Stimulated activated CD4-positive, alpha-beta T cell treated with anti-CD3 and anti-CD28 coated beads, Interleukin-15, amount 100 ng/mL, for 48 hours (primary cell): ENCODE measurements at places on chromosomes 2 and 18.

DNA sequence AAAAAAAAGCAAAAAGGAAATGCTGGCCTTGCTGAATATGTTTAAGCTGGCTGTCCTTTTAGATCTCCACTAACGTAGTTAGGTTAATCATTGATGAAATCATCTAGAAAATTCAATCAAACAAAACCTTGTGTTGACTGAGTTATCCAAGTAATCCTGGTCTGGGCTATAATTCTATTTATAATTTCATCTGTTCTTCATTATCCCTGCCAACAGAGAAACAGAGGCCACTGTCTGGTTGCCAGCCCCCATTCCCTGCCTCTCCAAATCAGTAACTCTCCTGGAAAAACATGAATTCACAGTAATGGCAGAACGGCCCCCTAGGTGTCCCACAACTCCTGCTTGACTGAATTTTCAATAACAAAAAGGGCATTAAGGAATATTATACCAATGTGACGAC, 24.6 kb downstream of the DOCK10 start:
- no peak for DNase-seq

DNA sequence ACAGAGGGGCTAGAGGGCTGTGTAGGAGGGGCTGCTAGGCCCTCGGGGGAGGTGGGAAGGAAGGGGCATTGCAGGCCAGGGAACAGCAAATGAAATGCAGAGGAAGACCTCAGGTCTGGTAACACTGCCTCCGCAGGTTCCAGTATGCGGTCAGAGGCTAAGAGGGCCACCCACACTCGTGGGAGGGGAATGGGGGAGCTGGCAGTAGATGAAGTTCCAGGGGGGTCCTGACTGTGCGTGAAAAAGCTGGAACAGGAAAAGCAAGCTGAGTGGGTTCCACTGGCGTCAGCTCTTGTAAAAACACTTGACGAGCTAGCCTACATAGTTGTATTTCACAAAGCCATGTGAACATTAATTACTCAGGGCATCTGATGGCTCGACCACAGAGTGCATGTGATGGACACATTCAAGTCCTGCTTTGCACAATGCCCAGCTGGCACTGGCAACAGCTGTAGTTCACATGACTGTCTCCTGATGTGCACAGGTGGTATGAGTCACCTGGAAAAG, 29.0 kb upstream of the PTPN4 start:
- DNase-seq: no peak

GRCh38 chr2:55720417-55720816, 26.8 kb upstream of the PNPT1 start:
- DNase-seq: no peak

DNA sequence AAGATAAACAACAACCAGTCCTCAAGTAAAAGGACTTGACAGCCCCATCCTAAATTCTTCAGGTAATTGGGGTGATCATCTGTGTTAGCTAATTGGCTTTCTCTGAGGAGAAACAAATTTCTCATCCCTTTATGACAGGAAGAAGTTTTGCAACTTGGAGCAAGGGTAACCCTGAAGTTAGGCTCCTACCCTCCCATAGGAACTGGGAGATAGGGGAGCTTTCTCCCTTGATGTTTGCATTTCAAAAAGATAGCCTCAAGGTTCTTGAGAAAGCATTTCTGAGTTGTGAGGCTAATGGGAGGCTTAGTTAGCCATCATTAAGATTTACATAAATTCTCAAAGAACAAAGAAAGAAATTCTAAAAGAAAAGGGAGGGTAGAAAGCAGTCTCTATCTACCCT, 95.4 kb downstream of the MAP2 start:
- DNase-seq: no peak

- no peak for DNase-seq
Observed at GRCh38 chr18:11541179-11541578, 68.2 kb upstream of the SLC35G4 start.

GRCh38 chr2:98604547-98604946, 3.8 kb downstream of the COA5 start:
- DNase-seq: no peak

DNA sequence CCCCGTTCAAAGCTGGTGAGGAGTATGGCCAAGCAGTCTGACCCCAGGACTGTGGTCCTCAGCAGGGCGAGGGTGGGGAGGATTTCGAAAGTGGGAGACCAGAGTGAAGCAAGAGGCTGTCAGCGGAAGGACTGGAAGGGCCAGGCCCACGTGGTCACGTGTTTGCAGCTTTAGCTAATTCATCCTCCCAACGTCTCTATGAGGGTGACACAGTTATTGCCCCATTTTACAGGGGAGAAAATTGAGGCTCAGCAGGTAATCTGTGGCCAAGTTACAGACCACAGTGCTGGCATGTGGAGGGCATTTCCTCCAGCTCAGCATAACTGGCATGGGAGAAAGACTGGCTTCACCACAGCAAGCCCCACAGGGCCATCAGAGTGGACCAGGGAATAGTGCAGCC, 45.4 kb upstream of the LTBP1 start:
- no peak for DNase-seq

DNA sequence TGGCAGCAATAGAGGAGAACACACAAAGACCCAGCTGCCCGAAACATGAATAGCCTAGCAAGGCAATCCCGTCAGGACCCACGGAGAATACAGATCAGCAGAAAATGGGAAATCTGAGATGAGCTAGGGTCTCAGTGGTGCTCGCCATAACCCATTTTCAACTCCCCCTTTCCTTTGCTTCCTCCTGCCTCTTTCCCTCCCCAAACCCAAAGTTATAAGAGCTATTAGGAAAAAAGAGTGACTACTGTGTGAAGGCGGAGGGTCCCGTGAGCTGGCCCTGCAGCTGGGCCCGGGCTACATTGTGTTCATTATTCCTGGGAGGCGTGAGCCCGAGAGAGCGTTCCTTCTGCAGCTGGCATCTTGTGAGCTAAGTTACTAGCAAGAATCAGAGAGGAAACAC, 118.4 kb downstream of the PID1 start:
- no peak for DNase-seq
